ENCODE measurements at places on chromosomes 13 and 19.
A peak's percentile ranks its signal among the peaks of the same experiment; 100 is the strongest.

- DNase-seq: no peak
Observed at GRCh38 chr13:30847650-30848307, 58.3 kb upstream of the MEDAG start.

GRCh38 chr19:49553451-49554271, 25.9 kb downstream of the RCN3 start:
- DNase-seq: no peak

- DNase-seq: no peak
Observed at GRCh38 chr13:50133358-50133953, 118.2 kb downstream of the KCNRG start.

- DNase-seq: no peak
Observed at GRCh38 chr13:35475960-35476943, at the start of gene MAB21L1. Gene MAB21L1, minus strand, starts transcription at chr13:35476689. Its CDS starts 551 bp downstream, at chr13:35476138.

DNA sequence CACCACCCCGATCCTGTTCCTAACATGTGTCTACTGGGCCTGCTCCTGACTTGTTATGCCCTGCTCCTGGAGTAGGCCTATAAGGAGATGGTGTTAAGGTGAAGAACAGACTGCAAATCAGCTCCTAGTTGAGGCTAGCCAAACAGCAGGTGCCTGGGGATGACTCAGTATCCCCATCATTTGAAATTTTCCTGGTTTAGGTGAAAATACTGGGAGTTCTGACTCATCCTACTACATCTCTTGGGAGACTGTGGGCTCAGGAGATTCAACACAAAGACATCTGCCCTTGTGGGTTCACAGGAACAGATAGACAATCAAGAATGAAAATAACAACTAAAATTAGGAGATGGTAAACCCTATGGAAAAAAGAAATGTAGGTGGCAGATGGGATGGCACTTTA, 41.2 kb downstream of the BRD4 start:
- DNase-seq: no peak

DNA sequence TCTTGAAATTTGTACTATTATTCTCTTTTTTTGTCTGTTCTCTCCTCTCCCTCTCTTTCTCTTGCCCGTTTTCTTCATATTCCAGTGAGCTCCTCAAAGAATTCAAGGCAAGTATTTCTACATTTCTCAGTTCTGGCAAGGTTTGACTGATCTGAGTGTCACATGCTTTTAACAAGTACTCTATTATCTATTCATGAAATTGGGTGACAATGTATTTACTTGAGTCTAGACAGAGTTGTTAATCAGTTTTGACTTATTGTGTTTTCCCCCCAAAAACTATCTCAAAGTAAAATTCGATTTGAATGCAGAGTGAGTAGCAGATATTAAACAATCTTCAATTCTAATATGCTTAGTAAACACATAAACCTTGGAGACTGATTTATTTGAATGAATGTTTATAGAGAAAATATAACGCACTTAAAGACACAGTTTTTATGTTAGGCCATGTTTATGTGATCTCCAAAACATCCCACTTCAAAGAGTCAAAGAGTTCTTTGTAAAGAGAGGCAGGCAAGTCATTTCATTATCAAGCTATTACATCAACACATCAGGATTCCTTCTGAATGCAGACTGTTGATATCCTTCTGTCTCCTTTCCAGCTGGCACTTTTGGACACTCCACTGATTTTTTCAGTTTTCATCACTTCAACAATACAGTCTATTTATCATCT, 166.6 kb downstream of the SLITRK6 start:
- DNase-seq: no peak

DNA sequence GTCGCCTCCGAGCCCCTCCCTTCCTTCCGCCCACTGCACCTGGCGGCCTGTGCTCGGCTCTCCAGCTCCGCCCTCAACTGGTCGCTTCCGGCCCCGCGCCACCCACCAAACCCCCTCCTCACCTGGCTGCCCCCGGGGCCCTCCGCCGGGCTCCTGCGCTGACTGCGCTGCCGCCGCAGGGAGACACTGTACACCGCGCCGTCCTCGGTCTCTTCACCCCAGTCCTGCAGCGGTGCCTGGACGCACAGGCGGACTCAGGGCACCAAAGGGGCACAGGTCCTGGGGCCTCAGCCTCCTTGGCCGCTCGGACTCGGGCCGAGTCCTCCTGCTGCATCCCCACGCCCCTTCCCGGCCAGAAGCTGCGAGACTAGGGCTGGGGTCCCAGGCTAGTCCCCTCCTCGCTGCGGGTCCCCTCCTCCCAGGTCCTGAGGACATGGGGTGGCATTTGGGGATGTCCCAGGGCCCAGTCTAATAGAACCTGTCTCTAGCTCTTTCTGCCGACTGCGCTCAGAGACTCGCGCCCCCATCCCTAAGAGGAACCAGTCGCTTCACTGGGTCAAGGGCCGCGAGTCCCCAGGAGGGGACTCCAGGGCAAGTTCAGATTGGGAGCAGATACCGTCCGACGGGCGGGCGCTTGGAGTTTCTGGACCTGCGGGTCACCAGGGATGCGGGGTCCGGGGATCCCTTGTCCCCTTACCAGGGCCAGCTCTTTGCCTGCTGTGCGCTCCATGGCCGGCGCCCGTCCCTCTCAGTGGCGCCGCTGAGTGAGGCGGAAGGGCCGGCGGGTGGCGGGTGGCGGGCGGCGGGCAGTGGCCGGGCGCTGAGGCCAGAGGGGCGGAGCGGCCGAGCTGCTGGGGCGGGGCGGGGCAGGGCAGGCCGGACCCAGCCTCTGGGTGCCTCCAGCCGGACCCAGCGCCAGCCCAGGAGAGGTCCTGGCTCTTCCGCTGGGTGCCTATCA, at the start of gene RGL3:
Gene RGL3 (minus strand): TSS at position 766 of the 958 bp plus-strand sequence. CDS start 36 bp downstream, at position 730.
- DNase-seq: no peak

DNA sequence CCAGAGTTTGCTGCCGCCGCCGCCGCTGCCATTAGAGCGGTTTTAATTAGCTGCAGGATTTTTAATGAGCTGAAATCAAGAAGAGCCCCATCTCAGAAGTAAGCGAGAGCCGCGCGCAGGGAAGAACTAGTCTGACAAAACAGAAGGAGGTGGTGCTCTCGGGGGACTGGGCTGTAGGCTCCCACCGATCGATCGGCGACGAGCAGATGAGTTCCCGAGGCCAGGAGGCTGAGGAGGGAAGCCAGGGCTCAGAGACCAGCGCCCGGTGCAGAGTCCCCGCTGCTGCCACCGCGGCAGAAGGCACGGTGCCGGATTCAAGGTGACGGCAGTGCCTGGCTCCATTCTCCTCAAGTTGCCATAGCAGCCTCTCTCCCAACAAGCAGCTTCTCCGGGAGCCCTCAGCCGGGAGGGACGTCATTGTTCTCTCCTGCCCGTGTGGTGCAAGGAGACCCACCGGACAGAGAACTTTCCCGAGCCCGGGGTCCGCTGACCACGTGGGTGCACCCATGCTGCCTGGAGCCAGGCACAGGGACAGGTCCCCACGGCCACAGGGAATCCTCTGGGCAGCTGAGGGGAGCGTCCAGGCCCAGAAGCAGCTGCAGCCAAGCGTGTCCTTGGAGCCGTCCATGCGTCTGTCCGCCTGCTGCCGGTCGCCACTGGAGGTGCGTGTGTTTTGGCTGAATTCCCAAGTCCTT, 62.9 kb downstream of the CHST8 start:
- no peak for DNase-seq

- DNase-seq: no peak
Observed at GRCh38 chr19:5563008-5563431, 4.7 kb downstream of the TINCR start.

DNA sequence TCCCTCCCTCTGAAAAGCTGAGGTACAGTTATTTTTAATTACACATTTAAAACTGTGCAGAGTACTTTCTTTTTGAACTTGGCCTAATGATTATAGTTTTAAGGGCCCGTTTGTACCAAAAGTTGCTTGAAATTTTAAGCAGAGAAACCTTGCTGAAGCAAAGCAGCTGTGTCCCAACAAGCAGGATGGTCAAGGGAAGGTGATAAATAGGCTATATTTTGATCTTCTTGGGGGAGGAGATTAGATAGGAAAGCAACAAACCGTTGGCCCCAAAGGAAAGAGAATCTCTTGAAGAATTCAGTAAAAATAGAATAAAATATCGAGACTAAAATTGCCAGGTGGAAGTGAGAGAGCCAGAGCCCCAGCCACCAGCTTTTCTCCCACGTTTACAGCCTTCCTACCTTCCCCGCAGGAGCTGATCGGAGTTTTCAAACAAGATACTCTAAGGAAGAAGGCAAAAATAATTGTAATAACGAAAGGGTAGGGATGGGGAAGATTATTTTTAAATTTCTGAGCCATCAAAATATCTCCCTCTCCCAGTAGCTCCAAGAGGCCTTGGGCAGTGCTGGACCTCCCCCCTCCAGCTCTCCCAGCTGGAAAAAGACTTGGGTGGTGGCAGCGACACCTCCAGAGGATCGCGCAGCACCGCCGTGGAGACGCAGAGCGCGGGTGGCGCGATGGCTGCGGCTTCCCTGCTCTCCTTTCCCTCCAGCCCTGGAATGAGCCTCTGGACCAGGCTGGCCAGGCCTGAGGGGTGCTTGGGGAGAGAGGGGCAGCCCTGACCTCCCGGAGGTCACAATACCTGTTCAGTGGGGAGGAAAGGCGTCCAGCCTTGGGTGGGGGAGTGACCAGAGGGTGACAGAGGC, 5.8 kb downstream of the ZIC2 start:
- DNase-seq: no peak

- DNase-seq: no peak
Observed at GRCh38 chr13:103517066-103517767, 451.0 kb upstream of the SLC10A2 start.

DNA sequence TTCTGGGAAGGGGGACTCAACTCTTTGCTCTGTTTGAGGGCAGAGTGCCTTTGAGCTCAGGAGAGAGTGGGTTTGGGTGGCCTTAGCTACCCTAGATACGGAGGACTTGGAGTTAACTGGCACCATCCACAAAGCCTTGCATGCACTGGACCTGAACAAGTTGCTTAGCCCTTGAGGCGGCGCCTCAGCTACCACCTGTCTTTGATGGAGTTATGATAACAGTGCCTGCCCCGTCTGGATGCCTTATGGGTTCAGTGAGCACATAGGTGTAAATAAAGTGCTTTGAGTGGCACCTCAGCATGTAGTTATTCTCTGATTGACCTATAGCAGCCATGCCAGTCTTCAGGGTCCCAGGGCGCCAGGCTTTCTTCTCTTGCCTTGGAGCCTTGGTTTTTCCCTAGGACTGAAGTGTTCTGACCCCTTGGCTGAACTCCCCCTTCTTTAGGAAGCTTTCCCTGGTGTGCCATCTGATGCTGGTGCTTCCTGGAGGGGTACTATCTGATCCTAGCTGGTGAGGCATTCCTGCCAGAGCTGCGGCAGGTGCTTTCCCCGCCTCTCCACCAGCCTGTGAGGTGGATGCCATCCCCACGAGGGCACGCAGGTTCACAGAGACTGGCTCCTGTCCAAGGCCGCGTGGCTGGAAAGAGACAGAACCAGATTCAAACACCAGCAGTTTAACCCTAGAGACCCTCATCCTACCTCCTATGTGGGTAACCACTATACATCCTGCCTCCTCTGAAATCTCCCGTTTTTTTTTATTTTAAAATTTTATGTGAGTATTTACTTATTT, 5.8 kb downstream of the BCKDHA start:
- no peak for DNase-seq

- no peak for DNase-seq
Observed at GRCh38 chr13:25872481-25873241, 179.2 kb downstream of the SHISA2 start.

DNA sequence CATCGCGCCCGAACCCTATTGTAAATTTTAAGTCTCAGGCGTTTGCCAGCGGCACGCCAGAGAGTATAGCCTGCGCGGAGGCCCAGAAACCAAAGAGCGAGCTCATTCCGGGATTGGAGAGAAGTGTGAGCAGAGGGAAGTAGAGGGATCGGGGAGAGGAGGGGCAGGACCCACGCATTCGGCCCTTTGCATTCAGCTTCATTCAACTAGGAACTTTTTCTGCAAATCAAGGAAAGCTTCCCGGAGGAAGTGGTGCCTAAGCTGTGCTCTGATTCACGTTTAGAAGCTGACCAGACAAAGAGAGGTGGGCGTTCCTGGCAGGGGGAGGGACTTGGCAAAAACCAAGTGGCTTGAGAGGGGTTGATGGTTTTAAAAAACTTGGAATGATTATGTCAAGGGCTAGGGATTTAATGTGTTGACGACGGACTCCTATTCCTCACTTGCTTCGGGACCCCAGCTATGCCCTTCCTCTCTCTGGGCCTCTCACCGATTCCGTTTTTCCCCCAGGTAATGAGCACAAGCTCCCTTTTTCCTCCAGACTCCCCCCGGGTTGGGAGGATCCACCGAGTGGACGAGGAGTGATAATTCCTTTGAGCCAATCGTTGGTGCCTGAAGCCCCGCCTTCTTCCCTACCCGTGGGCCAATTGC, 811 bp upstream of the PRMT1 start:
- no peak for DNase-seq

- no peak for DNase-seq
Observed at GRCh38 chr19:49830766-49831165, 12.7 kb downstream of the MED25 start.

DNA sequence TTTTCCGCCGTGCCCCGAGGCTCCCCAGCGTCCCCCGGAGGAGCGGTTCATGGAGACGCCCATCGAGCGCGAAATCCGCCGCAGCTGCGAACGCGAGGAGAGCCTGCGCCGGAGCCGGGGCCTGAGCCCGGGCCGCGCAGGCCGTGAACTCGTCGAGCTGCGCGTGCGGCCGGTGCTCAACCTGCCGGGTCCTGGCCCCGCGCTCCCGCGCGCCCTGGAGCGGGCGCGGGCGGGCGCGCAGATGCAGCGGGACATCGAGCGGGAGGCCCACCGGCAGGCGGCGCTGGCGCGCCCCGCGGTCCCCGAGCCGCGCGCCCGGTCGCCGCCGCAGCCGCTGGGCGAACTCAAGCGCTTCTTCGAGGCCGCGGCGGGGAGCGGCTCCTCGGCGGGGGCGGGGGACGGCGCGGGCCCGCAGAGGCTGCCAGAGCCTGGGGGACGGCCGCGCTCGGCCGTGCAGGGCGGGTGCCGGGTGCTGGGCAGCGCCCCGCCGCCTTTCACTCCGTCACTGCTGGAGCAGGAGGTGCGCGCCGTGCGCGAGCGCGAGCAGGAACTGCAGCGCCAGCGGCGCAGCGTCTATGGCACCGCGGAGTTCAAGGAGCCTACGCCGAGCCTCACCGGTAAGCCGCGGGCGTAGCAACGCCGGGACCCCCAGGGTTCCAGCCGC, 807 bp downstream of the MISP3 start:
- DNase-seq: peak; percentile 74

- DNase-seq: no peak
Observed at GRCh38 chr19:18717601-18718000, 34.1 kb downstream of the CRTC1 start.

DNA sequence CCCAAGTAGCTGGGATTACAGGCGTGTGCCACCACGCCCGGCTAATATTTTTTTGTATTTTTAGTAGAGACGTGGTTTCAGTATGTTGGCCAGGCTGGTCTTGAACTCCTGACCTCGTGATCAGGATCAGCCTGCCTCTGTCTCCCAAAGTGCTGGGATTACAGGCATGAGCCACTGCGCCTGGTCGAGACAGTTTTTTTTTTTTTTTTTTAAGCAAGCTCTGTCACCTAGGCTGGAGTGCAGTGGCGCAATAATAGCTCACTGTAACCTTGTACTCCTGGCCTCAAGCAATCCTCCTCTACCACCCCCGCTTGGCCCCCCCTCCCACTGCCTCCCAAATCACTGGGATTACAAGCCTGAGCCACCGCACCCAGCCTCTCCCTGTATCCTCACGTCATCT, 6.4 kb upstream of the MAP2K7 start:
- DNase-seq: no peak
